ENCODE measurements at places on chromosomes 7 and 10.
A peak's percentile ranks its signal among the peaks of the same experiment; 100 is the strongest.

DNA sequence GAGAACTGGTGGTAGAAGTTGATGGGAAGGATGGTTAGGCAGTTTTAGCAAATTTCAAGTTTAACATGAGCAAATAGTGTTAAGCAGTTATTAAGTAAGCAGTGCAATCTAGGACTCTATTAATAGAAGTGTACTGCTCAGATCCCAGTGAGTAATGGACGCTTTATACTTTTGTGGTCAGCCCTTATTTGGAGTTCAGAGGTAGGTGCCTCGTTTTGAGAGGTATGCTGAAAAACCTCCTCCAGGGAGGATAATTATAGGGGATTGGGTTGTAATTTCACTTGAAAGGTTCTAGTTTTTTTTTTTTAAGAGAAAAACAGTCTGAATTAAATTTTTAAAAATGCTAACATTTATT lies 33.5 kb upstream of the CCDC7 start:
- DNase-seq, result no peak

DNA sequence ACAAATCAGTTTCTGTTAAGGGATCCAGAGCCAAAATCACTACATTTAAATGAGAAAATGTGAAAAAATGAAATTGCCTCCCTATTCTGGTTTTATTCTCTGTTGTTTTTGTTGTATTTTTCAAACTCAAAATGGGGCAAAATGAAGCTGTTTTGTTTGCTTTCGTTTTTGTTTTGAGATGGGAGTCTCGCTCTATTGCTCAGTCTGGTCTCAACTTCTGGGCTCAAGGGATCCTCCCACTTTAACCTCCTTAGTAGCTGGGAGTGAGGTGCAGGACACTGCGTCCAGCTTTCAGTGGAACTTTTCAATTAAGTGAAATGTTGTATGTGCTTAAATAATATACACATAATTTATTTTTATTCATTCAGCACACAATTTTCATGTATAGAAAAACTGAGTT lies 205.0 kb downstream of the SORCS1 start:
- no peak for DNase-seq

DNA sequence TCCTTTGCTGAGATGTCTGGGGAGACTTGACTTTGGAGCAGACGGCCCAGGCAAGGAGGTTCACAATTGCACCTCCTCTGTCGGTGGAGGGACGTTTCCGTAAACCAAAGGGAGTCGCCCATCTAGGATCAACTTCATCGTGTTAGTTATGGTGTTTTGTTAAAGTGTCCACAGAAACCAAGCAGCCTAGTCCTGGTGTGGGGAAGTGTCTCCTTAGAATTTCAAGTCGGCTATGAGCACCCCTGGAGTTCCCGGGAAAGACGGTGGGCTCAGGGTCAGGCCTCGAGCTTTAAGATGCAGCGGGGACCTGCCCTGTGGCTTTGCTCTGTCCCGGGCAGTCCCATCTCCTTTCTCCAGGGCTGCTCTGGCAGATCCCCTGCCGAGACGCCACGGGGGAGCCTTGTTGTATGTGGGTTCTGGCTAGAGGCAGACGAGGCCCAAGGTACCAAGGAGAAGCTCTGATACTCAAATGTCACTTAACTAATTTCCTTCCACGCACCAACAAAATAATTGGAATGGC lies 319.2 kb downstream of the ADARB2 start:
- DNase-seq, result no peak

DNA sequence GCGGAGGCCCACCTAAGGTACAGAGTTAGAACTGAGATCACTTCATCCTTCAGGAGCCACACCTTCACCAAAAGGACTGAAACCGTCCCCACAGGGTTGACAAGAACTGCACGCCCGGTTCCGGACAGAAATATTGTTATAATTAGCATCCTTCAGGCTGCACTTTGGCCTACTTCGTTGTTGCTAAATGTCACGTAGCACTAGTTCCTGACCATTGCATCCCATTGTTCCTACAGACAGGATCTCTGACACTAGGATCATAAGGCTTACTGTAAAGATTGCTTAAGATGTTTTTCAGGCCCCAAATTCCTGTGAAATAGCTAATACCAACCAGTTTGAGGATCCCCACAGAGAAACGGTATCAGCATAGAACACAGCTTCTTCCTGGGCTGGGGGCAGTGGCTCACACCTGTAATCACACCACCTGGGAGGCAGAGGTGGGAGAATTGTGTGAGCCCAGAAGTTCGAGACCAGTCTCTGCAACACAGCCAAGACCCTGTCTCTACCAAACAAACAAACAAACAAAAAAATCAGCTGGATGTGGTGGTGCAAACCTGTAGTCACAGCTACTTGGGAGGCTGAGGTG lies 18.3 kb upstream of the EIF4H start:
- no peak for DNase-seq

GRCh38 chr10:119734396-119735332 lies 8.8 kb downstream of the INPP5F start:
- DNase-seq, result no peak

DNA sequence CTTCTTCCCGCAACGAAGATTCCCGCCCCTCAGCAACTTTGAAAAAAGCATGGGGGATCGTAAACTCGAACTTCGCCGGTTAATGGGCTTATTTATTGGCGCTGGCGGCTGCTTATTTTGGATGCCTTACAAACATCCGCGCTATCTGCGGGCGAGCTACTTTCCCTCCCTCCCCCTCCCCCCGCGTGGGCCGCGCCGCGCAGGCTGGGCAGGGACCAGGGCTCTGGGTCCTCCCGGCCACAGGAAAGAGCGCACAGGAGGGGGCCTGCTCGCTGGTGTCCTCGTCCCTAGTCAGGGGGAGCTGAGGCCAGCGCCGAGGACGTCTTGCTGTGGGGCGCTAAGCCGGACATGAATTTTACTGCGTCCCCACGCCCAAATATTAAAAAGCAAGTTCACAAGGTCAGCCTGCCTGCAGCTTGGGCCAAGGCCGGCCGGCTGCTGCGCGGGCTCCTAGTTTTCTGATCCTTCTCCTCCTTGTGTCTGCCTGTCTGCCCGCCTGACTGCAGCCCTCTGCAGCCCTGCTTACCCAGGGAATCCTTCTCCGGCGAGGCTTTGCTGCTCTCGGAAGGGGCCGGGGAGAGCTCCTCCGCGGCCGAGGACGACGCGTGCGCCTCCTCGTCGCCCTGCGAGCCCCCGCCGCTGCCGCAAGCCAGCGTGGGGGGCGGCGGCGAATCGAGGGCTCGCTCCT lies 1.2 kb downstream of the HOXA10 start:
- peak; percentile 82 for DNase-seq

- no peak for DNase-seq
Measured at GRCh38 chr10:7789390-7789789, 1.4 kb downstream of the ATP5F1C start.

DNA sequence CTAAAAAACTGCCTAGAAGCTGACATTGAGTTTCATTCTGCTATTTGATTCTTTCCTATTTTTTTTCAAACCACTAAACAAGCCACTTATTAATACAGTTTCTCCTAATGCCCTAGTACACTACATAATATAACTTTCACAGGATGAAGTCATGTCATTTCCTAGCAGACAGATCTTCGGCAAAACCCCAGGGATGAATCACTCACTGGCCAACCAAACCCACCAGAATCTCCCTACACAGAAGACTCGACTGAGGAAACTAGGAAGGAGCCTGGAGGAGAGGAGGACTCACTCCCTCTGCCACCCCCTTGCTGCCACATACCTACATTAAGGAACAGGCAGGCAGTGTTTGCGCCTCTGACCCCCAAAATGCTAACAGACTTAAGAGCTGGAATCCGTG lies 33.4 kb downstream of the XPNPEP1 start:
- no peak for DNase-seq

- DNase-seq, result no peak
Measured at GRCh38 chr10:14326581-14326980, 4.1 kb downstream of the FRMD4A start.

GRCh38 chr7:20793694-20794394 lies 7.2 kb upstream of the SP8 start:
- DNase-seq, result no peak

DNA sequence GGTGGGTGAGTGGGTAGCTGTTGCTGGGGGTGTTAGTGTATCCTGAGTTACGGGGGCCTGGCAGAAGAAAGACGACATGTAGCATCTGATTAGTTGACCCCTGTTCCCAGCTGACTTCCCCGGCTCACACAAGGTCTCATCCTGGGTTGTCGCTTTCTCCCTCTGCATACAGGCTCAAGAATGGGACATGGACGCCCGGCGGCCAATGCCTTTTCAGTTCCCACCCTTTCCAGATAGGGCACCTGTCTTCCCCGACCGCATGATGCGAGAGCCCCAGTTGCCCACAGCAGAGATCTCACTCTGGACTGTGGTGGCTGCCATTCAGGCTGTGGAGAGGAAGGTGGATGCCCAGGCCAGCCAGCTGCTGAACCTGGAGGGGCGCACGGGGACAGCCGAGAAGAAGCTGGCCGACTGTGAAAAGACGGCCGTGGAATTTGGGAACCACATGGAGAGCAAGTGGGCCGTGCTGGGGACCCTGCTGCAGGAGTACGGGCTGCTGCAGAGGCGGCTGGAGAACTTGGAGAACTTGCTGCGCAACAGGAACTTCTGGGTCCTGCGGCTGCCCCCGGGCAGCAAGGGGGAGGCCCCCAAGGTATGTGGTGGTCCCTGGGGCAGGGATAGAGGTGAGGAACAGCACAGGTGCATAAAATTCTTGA lies 2.9 kb downstream of the ZNF282 start:
- no peak for DNase-seq

DNA sequence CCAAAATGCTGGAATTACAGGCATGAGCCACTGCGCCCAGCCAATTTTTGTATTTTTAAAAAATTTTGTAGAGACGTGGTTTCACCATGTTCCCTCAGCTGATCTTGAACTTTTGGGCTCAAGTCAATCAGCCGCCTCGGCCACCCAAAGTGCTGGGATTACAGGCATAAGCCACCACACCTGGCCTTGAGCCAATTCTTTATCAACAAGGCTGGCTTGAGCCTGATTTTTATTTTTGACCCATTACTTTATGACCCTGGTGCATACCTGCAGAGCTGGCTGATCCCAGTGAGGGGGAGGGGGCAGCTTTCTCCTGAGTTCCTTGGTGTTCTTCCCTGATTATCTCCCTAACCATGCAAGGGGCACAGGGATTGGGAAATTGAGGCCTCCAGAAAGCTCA lies 15.8 kb upstream of the CPA1 start:
- DNase-seq, result peak; percentile 39

DNA sequence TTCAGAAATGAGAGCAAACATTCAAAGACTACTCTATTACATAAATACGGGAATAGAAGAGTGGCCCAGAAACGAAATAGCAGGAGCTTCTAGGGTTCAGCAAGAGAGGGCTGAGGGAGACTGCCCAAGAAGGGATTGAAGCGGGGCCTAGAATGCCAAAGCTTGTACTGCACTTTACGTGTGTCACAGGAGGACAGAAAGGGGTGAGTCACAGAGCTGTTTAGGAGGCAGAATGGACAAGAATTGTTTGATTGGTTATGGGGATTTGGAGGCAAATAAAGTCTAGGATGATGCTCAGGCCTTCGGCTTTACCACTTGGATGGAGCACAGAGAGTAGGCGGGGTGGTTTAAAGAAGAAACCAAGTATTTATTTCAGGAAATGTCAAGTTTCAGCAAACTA lies 11.3 kb upstream of the FXYD4 start:
- no peak for DNase-seq

GRCh38 chr7:142785841-142786250 lies 15.1 kb downstream of the PRSS2 start:
- DNase-seq, result peak; percentile 82

DNA sequence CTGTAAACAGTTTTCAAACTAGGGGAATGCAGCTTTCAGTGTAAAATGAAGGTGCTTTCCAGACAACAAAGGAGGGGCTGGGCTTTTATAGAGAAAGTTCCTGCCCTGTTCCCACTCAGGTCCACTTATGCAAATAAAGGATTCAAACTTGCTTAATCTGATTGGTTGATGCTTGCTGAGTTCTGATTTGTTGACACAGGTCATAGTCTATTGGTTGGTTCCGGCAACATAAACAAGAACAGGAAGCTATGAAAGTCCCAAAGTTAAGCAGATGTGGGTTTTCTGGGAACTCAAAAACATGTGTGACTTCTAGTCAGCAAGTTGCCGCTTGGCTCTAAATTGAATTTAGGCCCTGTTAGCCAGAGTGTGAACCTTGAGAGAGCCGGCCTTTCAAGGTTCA lies 194.2 kb upstream of the SVIL start:
- DNase-seq, result no peak

DNA sequence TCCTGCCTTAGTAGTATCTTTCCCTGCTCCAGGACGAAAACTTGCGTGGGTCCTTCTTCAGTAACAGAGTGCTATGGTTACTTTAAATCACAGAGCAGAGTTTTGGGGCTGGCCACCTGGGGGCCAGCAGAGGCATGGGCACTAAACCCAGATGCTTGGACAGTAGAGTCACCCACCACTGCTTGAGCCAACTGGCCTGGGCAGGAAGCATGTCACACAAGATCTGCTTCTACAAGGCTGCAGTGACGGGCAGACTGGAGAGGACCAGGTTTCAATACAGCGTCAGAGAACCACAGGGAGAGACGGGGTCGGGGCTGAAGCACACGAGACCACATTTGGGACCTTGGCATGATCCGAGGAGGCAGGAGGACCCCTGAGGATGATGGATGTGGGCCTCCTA lies 14.3 kb upstream of the DMBT1 start:
- DNase-seq, result no peak

DNA sequence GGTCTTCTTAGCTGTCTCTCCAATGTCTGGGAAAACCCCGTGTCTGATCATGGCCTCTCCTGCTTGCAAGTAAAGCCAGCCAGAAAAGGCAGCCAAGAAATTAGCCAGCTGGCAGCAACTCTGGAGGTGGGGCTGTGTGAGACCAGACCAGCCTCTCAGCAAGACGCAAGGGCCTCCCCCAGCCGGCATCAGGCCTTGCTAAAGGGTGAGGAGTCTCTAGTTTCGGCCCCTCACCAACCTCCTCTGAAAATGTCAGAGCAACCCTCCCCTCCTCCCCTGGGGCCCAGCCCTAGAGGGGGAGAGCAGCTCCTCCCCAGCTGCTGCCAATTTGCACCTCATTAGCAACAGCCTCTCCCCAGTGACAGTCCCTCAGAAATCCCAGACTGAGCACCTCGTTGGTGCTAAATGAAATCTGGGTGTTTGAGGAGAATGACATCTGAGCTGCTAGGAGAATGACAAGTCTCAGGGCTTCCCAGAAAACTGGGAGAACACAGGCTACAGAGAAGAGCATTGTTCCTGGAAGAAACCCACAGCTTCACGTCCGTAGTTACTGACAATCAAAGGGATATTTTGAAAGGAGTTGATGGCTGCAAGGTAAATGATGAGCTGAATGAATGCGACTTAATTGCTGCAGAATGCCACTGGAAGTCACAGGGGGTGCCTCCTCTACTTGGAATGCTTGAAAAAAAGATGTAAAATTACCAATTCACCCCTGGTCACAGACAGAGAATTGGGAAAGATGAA lies 25.9 kb downstream of the DGKI start:
- no peak for DNase-seq

- DNase-seq, result peak; percentile 24
Measured at GRCh38 chr7:2008936-2009540, 223.7 kb downstream of the MAD1L1 start.

DNA sequence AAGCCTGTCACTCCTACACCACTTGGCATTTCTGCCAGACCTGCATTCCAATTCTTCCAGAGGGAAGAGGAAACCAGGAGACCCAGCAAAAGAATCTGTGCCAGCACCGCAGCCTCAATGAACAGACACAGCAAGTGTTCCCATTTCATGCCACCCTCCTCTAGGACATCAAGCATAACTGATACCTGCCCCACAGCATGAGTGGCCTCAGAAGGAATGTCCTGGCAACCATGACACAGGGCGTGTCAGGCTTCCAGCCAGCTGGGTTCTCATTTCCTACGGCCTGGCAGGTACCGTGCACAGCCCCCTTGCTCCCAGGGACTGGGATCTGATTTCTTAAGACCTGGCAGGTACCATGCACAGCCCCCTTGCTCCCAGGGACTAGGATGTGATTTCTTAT lies 7.8 kb downstream of the MAD1L1 start:
- no peak for DNase-seq

- peak; percentile 32 for DNase-seq
Measured at GRCh38 chr7:30176463-30177109, 41.8 kb downstream of the MTURN start.

Measured in Peyer's patch (tissue), 4 donors.